ENCODE measurements at places on chromosomes 3 and 15.

DNA sequence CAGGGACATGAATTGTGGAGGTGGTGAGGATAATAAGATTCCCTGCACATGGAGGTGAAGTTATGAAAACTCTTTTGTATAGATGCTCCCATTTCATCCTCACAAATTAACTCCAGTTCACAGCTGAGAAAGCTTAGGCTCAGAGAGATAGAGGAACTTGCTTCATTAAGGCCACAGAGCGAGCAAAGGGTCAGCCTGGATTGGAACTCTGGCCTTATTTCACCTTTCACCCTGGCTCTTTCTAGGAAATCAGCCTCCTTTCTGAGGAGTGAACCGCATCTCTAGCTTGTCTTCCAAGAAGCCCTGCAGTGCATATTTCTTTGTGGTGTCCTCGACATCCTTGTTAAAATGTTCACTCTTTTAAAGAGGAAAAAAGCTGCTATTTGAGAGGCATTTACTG is 58.0 kb upstream of the SLC25A26 start:
- DNase-seq, result no peak

DNA sequence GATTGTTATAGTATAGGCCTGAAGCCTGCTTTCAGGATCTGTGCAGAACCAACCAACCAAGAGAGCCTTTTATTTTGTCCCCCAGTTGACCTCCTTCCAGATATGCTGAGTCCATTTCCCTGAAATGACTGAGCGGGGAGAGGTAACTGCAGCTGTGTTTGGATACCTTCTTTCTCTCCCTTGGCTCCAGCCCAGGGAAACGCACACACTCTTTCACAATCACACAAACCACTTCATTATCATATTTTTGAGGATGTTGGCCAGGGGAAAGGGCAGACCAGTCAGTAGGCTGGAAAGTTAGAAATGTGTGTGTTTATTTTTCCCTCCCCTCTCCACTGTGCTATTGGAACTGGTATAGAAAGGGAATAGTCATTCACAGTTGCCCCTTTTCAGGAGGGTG is 417.7 kb upstream of the TBL1XR1 start:
- no peak for DNase-seq

DNA sequence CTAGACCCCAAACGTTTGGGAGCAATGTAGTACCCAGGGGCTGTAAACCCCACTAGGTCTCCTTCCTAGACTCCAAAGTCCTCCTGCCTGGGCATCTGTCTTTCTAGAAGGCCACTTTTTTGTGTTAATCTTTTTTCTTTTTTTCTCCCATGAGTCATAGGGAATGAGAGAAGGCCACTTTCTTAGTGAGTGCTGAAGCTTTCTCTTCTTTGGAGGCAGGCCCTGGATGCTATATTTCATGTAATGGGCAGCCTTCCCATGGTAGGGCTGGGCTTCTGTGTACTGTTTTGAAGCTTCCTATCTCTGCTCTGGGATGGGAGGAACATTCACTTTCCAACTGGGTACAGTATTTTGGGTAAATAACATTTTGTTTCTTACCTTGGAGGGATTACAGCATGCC is 15.2 kb upstream of the RTP2 start:
- DNase-seq, result no peak

DNA sequence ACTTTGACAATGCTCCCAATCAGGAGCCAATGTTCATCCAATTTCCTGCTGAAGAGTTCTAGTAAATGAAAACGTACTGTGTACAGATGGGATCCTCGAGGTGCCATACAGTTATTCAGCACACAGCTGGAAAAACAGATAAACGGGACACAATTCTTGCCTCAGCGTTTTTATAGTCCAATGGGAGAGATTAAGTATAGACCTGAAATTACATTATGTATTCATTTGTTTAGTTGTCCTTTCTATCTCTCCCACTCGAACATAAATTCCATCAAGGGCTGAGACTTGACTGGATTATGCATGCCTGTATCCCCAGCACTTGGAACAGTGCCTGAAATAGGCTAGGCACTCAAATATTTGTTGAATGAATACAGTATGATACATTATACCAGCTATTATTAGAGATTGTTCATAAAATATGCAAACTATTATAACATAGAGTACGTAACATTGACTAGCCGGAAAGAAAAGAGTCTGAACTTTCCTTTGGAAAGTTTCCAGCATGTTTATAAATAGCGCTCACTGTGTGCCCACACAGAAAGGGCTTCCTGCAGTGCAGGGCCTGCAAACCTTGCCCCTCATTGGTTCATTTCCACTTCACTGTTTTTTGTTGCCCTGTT is 27.4 kb upstream of the SNTN start:
- DNase-seq, result no peak

- no peak for DNase-seq
Measured at GRCh38 chr3:169528289-169528688, 135.2 kb downstream of the MECOM start.

DNA sequence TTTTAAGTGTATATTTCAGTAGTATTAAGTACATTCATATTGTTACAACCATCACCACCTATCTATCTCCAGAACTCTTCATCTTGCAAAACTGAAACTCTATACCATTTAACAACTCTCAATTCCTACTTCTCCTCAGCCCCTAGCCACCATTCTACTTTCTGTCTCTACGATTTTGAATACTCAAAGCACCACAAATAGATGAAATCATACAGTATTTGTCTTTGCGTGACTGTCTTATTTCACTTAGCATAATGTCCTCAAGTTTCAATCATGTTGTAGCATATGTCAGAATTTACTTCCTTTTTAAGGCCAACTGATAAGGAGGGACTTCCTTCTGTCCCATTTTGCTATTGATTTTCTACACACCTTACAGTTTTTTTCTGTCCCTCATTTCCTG is 593.3 kb downstream of the FHIT start:
- DNase-seq, result no peak

DNA sequence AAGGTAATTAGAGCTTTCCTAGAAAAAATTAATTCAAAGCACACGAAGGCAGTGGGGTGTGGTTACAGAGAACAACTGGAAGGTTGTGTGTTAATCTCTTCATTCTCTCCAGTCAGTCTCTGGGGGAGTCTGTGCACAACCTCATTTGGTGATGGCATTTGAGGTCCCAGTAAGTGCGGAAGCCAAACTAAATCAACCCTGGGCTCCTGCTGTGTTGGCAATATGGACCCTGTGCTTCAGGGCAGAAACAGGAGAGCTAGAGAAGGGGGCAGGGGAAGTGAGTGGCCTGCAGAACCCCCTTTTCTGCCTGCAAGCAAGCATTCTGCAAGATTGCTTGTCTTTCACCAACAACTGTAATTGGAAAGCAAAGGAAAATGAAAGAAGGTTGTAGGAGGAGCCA is 195.9 kb upstream of the ST8SIA2 start:
- DNase-seq, result no peak

DNA sequence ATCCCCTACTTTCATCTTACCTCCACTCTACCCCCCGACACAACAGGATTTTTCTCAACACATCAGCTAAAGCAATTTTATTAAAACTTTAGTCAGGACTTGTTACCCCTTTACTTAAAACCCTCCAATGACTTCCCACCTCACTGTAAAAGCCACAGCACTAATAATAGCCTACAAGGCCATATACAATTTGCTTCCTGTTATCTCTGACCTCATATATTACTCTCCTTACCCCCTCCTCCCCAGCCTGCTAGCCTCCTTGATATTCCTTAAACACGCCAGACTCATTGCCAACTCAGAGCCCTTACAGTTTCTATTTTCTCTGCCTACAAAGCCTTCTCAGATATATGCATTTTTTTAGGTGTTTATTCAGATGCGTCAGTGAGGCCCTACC is 54.4 kb downstream of the DCUN1D1 start:
- no peak for DNase-seq

DNA sequence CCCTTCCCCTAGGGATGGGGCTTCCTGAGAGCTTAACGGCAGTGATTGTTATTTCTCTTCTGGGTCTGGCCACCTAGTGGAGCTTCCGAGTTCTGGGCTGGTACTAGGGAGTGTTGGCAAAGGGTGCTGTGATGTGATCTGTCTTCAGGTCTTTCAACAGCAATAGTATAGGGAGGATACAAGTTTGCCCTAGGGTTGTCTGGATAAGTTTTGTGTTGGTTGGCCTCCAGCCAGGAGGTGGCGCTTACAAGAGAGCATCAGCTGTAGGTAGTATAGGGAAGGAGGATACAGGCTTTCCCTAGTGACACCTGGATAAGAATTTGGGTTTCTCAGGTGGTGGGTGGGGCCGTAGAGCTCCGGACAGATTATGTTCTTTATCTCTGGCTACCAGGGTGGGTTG is 19.2 kb upstream of the CPOX start:
- DNase-seq, result no peak

GRCh38 chr3:42179110-42179725 is 86.8 kb downstream of the CCK start:
- no peak for DNase-seq

DNA sequence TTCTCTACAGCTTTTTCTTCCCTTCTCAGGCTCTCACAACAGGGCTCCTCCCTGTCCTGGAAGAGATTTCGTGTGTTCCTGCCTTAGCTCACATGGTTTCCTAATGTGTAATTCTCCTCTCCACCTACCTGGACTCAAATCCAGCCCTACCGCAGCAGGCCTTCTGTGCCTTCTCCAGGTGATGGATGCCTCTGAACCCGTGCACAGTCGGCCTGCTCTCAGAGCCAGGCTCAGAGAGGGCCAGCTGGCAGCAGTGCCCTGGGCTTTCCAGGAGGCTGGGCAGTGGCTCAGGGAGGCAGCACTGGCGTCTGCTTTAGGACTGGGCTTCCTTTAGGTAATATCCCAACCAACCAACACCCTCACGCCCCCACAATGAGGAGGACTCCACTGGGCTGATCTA is 123.2 kb upstream of the TMC3 start:
- no peak for DNase-seq

GRCh38 chr15:72562386-72562785 is 88.3 kb downstream of the ARIH1 start:
- DNase-seq, result no peak

- DNase-seq, result no peak
Measured at GRCh38 chr15:67945951-67946700, 106.3 kb upstream of the RNU6-1 start.

DNA sequence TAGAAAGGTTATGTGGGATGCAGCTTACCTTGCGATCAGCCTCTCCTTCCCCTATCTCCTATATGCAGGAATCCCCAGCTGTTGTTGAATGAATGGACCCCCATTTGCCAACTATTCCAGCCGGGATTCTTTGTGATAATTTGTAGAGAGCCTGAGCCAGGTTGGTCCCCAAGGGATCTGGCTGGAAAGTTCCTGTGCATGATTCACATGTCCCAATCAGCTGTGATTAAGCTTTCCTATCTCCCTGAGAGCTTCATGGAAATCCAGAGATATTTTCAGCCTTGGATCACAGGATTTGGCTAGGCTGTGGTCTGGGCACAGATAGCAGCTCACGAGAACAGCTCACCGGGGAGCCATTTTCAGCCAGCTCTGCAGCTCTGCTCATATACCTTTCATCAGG is 76.7 kb downstream of the ARNT2 start:
- no peak for DNase-seq

DNA sequence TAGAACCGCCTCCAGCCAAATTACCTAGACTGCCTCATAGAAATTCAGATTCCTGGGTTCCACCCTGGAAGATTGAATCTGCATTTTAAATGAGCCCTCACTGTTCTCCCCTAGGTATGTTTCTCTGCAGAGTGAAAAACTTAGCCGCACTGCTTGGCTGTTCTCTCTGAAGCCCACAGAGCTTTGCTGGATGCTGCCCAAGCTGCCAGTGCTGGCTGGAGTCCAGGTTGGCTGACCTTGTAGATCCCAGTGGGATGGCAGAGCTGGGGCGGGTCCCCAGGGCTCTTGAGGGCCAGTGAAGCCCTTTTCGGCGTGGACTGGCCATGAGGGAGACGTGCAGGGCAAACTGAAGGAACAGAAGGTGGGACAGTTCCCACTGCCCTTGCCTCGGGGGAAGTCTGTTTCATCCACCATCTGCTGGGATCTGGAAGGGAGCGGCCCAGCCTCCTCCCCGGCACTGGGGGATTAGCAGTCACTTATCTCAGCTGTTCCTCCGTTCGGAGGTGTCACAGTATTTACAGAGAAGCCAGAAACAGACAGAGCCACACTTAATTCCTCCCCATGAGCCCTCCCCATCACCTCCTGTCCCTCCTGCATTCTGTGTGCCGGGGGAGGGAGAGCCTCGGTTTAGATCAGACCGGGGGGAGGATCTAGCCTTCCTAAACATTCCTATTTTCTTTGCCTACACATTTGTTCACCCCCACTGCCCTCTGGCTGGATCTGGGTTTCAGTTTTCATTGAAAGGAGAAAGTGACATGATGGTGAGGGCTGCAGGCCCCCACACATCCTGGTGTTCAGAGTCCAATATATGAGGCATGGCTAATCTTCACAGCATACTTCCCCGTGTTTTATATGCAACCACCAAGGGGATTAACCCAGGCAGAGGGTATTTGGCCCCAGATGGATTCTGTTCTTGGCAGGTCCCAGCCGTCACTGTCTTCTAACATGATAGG is 4.1 kb upstream of the ACTC1 start:
- no peak for DNase-seq

GRCh38 chr3:147656023-147656422 is 246.9 kb downstream of the ZIC1 start:
- DNase-seq, result no peak

DNA sequence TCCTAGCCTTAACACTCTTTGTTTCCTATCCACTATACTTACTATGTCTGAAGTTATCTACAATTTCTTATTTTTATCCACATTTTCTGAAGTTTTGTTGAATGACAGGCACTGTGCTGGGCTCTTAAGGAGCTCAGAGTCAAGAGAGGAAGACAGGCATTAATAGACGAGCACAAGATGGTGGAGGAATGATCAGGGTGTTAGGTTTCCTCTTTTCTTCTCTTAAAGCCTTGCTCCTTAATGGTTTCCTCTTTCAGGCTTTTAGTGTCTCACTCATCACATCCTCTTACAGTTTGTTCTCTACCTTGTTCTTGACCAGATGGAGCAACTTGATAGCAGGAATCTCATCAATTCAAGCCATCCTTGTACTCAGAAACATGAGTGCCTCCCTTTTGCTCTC is 52.9 kb upstream of the BCL6 start:
- no peak for DNase-seq

DNA sequence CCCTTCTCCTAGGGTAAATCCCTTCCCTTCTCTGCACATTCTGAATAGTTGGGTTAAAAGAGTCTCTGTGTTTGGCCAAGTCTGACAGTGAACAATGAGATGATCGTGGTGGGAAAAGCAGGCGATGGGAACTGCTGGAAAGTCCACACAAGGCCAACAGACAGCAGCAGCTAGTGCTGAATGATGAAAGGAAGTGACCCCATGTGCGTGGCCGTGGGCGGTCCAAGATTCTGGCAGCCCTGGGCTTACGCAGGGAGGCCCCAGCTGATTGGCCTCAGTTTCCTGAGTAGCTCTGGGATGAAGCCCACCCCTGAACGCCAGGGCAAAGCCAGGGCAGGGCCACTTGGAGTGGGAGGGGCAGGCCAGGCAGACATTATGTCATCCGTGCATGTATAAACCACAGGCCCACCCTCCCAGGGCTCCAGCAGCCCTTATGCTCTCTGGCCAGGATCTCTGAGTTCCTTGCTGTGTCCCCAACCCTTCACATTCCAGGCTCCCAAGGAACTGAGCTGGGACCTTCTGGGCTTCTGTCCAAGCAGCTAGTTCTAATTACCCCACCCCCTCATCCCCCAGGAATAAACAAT is 57.8 kb downstream of the CDC25A start:
- DNase-seq, result no peak
